ENCODE measurements at places on chromosomes 3 and 15.

- no peak for DNase-seq
Observed at GRCh38 chr3:9081184-9081818, 118.0 kb upstream of the RAD18 start.

GRCh38 chr3:51510996-51511395 is 11.2 kb upstream of the DCAF1 start:
- DNase-seq: no peak

DNA sequence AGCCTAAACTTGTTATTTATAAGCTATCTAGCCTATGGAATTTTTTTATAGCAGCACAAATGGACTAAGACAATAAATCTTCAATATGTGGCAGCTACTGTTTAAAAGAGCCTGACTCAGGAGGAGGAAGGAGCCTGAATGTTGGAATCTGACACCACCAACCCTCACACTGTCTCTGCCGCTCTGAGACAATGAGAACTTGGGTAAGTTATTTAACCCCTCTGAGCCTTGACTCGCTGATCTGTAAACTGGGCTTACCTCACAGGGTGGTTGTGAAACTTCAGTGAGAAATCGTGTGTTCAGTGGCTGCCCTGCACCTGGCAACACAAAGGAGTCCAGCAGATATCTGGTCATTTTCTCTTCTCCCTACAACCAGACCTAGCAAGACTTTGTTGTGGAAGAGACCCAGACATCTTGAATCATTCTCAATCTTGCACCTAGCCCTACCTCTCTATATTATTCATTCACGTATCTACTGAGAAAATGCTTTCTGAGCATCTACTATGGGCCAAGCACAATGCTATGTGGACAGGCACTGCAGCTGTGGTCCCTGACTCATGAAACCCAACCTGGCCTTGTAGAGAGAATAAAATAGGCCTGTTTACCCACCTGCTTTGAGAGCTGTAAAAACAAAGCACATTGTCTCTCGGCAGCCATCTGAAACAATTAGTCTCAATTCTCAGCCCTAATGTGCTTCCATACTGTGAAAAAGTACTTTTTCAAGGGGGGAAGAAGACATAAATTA is 81.9 kb upstream of the SLC25A36 start:
- no peak for DNase-seq

- DNase-seq: no peak
Observed at GRCh38 chr3:178826435-178827123, 245.0 kb downstream of the ZMAT3 start.

DNA sequence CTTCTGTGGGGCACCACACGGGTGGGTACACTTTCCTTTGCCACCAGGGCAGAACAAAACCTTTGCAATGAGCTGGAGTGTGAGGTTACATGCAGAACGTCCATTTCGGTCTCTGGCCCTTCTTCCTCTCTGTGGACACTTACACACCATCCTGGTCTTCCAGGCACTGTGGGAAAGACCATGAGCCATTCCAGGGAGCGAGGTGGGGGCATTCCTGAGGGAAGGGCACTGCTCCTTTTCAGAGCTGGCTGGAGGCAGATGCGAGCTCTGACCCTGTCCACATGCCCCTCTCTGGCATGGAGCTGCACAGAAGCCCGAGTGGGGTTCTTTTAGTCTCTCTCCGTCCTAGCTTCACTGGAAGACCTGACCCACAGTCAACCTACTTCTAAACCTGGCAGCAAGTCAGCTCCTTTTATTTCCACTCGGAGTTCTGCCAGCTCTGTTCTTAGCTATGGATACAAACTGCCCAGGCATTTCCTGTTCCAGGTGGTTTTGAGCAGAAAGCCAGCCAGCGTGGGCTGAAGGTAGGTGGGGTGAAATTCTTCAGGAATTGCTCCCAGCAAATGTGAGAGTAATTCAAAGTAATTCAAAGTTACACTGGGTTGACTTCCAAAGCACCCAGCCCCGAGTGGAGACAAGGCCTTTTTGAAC is 281.4 kb downstream of the ADAMTS17 start:
- DNase-seq: no peak

DNA sequence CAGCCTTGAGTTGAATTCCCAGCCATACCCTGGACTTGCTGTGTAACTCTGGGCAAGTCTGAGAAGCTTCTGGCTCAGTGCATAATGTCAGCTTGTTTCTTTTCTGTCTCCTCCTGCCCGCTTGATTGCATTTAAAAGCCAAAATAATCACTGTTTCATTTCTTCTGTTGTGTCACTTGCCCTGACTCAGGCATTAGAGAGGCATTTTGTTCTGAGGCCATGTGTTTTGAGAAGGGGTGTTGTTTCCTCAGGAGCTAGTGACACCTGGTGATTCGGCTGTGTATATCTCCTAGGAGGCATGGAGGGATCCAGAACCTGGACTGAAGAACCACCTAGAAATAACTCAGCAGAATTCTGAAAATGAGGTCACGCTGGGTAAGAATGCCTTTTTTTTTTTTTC is 16.0 kb downstream of the WDR73 start:
- DNase-seq: no peak

- DNase-seq: no peak
Observed at GRCh38 chr3:105888621-105889579, 20.1 kb upstream of the CBLB start.

DNA sequence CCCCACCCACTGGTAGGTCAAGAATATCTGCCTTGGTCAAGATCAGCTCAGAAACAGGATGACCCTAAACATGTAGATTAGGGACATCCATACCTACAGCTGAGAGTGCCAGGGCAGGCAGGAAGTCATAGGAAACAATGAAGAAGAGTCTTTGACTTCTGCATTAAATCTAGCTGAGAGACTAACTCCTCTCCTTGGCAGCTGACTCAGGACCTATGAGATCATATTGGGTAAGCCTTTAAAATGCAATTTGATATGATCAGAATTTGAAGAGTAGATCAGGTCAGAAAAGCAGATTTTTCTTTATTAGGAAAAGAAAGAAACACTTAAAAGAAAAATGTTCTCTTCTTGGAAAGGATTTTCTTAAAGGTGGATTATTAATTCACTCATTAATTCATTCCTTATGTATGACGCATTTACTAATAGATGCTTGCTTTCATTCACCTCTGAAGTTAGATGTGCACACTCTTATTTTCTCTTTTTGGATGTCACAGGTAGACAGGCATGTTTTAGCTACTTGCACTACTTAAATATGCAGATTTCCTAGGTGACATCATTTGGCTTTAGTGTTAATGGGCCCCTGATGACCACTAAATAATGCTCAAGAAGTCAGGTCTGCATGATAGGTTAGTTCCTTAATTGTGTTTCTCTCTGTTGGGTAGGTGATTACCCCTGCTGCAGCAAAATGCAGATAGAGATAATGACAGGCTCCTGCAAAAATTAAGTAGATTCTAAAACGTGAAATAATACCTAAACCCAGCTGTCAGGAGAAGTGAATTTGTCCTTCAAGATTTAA is 35.7 kb upstream of the GSK3B start:
- DNase-seq: no peak

DNA sequence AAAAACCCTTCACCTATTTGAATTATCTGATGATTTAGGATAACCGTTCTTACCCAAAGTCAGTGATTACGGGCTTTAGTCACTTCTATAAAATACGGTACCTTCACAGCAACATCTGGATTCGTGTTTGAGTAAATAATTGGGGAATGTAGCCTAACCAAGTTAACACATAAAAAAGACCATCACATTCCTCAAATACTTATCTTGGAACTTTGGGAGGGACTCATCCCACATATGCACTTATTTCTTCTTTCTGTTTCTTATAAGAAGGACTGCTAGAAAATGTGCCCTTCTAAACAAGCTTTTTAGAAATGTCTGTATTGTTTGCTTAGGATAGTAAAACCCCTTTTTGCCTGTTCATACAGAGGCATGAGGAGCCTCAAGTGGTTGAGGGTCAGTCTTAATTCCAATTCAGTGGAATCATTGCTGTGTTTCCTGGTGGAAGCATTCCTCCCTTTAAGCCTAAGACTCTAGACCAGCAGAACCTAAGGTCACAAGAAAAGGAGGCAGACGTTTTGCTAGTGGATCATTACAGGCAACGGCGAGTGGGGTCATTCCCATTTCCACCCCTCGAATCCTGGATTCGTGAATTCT is 67.5 kb downstream of the TMEM44 start:
- peak; percentile 71 for DNase-seq

- no peak for DNase-seq
Observed at GRCh38 chr3:170741756-170742529, 128.1 kb downstream of the RPL22L1 start.

Data from GM04503 (cell line).